ENCODE measurements at places on chromosomes 1 and 21.

- DNase-seq = no peak
These were observed 365.4 kb downstream of the LRRIQ3 start for GRCh38 chr1:73832276-73833181.

- no peak for DNase-seq
These were observed 42.6 kb upstream of the USP25 start for GRCh38 chr21:15687208-15687607.

DNA sequence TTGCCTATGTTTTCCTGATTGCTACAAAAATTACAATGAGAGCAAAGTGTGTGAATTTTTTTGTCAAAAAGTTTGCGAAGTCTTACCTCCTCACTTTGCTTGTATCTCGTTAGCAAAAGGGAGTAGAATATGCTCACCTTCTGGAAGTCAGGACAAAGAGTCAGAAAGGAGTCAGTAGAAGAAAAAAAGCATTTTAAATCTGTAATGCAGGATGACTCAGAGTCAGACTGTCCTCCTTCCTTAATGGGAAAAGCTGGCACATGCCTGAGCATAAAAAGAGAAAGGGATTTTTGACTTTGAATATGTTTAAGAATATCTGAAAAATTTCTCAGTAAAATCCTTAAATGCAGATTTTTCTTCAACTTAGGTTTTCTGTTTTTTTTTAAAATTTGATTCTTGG, 14.2 kb upstream of the VN1R5 start:
- no peak for DNase-seq

DNA sequence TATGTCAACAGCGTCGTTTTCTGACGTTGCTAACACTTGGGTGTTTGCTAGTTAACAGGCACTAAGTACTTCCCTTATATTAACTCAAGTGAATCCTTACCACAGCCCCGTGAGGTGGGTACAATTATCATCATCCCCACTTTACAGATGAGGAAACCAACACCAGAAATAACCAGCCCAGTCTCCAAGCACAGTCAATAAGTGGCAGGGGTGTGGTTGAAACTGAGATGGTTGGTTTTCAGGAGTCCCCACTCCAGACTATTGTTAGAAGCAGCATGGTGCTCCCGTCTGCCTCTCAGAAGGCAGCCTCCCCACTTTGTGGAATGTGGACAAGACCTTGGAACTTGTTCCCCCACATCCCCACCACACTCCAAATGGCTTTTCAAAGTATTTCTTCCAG, 45.7 kb upstream of the ACOT11 start:
- no peak for DNase-seq

GRCh38 chr1:14094611-14095400, 394.8 kb downstream of the PRDM2 start:
- no peak for DNase-seq

DNA sequence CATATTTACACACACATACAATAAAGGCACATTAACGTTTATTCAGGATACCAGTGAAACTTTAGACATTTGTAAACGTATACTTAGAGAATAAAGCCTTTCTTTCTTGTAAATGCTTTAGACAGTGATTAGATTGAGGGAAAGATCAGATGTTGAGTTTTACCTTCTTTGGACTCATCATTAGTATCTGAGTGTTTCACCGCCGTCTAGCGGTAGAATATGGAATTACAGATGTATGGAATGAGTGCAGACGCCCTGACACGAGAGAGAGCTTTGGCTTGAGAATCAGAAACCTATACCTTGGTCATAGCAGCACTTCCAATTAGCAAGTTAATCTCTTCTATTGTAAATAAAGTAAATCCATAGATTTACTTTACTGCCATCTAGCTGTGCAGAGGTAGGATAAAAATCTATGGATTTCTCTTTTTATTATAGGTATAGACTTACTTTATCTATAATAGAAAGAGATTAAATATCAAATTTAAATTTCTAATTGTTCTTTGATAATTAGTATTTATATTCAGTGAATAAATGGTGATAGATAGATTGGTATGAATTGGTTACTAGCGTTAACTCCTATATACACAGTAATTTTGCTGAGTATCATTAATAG, 12.6 kb downstream of the FLG2 start:
- DNase-seq = no peak

DNA sequence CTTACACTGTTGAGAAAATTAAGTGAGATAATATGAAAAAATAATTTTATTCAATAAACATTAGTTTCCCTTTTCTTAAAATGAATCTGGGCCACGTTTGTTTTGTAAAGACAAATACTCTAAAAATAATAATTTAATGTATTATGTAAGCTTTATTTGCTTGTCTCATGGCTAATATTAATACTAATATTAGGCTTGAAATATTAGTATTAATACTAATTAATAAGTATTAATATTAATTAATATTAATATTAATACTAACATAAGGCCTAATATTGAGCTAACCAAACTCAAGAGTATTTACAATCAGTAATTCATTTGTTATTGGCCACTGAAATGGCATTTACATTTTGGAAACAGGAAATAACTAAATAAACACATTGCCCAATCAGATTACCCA, 280.1 kb upstream of the ESRRG start:
- DNase-seq = no peak

- DNase-seq = no peak
These were observed 2.1 kb upstream of the RGS1 start for GRCh38 chr1:192573499-192573898.

GRCh38 chr1:71170925-71171324, 90.1 kb upstream of the ZRANB2 start:
- DNase-seq = no peak

DNA sequence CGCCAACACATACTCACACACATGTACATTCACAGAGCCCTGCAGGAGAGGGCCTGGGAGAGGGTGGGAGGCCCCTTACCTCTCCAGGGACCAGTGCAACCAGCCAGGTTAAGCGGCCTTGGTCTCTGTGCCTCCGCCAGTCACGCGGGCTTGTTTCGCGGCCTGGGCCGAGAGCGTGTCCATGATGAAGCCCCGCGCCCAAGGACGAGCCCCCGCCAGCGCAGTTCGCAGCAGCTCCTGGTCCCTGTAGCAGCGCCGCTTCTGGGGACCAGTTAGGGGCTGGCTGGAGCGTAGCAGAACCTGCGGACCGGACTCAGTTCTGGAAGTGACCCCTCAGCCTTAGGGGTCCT, 7.3 kb upstream of the FAM167B start:
- no peak for DNase-seq

- no peak for DNase-seq
These were observed 96.3 kb downstream of the BCAR3 start for GRCh38 chr1:93585059-93585966.

DNA sequence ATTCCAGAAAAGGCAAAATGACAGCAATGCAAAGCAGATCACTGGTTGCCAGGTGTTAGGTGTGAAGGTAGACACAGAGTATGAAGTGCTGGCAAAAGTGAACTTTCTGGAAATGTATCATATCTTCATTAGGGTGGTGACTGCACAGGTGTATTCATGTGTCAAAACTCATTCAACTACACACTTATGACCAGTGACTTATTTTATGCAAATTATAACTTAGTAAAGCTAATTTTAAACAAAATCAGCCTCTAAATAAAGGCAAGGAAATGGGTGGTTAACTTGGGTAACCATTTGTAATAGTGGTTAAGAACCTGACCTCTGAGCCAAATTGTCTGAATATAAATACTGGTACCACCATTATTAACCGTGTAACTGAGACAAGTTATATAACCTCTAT, 7.4 kb downstream of the COP1 start:
- DNase-seq = no peak

DNA sequence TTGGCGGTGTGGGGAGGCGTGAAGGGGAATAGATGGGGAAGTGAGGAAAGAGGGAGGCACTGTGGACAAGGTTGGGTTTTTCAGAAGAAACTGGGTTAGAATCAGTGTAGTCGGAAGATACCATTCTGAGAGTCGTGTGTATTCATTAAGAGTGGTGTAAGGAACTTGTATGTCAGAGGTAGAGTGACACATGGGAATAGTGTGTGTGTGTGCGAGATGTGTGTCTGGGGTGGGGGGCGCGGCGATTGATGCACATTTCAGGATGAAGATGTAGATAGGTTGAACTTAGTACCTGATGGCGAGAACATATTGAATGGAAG, 878 bp downstream of the SMG7 start:
- no peak for DNase-seq

GRCh38 chr1:14222086-14222485, 376.4 kb upstream of the KAZN start:
- DNase-seq = no peak

DNA sequence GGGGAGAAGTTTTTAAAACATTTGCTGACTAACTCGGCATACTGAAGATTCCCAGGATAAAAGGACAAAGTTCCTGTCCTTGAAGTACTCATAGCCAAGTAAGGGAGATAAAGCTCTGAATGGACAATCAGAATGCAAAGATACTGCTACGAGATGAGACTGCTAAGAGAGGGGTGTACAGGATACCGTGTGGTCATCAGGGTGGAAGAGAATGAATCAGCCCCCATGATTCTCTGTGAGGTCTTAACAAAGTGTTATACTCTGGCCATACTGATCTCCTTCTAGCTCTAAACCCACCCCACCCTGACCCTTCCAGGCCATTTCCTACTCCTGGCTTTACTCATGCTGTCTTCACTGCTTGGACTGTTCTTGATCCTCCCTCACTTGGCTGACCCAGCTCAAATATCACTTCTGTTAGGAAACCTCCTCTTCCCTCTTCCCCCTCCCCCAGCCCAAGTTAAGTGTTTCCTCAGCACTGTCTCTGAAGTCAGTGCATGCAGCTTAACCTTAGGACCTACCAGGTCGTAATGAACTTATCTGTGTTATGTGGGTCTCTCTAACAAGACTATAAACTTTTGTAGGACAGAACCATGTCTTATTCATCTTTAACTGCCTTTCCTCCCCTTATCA, 15.8 kb upstream of the MAGOH start:
- no peak for DNase-seq

GRCh38 chr1:37872692-37873091, 13.3 kb upstream of the MTF1 start:
- DNase-seq = no peak

GRCh38 chr1:162889989-162890388, 29.0 kb upstream of the CCDC190 start:
- DNase-seq = no peak

- no peak for DNase-seq
These were observed 229.3 kb downstream of the PRDM2 start for GRCh38 chr1:13929313-13929712.

DNA sequence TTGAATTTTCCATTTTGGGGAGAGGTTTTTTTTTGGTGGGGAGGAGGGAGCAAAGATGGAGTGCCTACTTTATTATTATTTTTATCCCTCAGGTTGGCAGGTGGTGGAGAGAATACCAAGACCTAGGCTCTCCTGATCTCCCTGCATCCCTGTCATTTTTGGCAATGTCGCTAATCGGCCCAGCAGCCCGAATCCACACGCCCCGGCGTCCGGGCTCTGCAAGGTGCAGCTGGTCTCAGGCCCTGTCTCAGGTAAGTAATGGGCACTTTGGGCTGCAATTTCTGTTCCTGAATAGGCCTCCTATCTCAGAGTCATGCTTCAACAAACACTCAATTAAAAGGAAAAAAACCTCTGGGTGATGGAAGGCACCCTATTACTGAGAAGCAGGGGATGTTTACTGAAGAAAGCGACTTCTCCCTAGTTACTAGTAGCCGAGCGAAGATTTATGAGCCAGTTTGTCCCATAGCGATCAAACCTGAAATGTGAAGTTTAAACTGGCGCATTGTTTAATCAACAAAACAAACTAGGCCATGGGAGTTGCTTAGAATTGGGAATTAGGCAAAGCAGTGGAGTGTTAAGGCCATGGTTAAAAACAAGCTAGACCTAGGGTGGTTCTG, 137.8 kb downstream of the RWDD3 start:
- DNase-seq = no peak

DNA sequence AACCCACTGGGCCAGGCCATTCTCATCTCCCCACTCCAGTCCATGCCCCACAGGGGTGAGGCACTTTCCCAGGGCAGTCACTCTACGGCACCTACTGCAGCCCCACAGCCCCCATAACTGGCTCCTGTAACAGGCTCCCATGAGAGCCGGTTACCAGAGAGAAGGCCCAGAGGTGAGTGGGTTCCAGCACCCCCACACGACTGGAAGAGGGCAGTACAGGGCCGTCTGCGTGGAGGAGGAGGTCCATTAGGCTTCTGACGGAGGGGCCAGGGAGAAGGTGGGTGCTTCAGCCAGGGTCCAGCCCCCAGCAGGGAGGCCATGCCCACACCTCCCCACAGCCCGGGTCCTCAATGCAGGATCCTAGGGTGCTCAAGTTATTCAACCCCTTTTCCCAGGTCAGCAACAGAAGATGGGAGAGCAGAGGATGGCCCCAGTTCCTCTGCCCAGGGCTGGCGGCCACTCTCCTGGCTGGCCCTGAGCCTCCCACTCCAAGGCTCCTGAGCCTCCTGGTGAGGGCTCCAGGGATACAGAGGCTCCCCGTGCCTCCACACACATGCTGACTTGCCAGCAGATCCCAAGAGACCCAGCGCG, 1.6 kb downstream of the ACAP3 start:
- DNase-seq = no peak

GRCh38 chr1:243706563-243706962, 143.5 kb downstream of the AKT3 start:
- DNase-seq = no peak

GRCh38 chr1:50973875-50974617, 4.0 kb downstream of the CDKN2C start:
- no peak for DNase-seq

- DNase-seq = no peak
These were observed 392 bp upstream of the DMRTA2 start for GRCh38 chr1:50423670-50424000.

All from stimulated activated CD8-positive, alpha-beta memory T cell treated with anti-CD3 and anti-CD28 coated beads, Interleukin-15, amount 100 ng/mL, for 4 hours (primary cell).